ENCODE measurements at places on chromosomes 5 and 9. TPM values are rescaled to one million over a fixed set of nuclear protein-coding genes. Genes with fewer than 3 reads are reported as not detected.

WHRN gene
- 3.2 TPM for total RNA-seq

- no peak overlapping the region for H3K4me3 ChIP-seq
- H3K36me3 ChIP-seq, result no peaks in the 10 kb centered on the region
- no peak overlapping the region for H3K27ac ChIP-seq
- no peak for DNase-seq
- H3K4me1 ChIP-seq, result peaks cover 22% of the 10 kb centered on the region
These were observed 288.2 kb downstream of the FANCC start for GRCh38 chr9:95029288-95029687.

- H3K4me3 ChIP-seq, result no peak overlapping the region
- H3K27me3 ChIP-seq, result peaks cover 6% of the 10 kb centered on the region
- H3K36me3 ChIP-seq, result no peaks in the 10 kb centered on the region
- no peak overlapping the region for H3K27ac ChIP-seq
These were observed 28.0 kb upstream of the TOMM5 start for GRCh38 chr9:37620396-37620795.

DNA sequence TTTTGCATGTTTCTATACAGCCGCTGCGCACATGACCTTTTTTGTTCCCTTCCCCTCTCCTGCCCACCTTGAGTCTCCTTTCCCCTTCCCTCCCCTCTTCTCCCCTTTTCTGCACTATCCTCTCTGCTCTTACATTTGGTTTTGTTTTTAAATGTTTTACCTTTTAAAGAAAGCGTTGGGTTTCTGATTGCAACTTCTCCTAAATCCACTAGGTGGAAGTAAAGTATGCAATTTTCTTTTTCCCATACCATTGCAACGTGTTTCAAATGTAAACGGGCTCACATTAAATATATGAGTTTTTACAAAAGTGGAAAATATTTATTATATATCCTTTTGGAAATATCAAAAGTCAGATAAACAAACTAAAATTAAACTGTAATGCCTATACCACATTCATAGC is 500.9 kb downstream of the DIRAS2 start:
- H3K36me3 ChIP-seq, result peaks cover 3% of the 10 kb centered on the region
- no peak overlapping the region for H3K4me3 ChIP-seq
- H3K27ac ChIP-seq, result no peak overlapping the region
- no peaks in the 10 kb centered on the region for H3K27me3 ChIP-seq

TIGD6 gene
- 3.3 TPM for total RNA-seq

DNA sequence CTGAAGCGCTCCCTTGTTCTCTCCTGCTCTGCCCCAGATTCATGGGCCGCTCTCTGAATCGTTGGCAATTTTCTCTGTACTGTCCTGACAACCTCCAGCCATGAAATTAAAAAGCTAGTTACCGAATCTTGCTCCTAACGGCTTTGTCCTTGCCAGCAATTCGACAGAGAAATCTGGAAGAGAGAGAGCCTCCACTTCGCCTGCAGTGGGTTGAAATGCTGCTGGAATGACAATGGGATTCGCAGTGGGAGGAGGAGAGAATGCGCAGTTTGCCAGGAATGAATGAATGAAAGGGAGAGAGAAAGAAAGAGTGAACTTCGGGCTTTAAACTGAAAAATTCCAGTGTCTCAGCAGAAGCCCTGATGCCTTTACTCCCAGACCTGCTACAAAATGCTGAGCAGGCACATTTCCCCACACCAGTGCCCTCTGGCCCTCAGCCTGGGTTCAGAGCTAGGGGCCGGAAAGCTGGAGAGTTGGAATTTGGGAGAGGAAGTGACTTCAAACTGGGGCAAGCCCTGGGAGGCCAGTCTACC is 11.5 kb upstream of the BOD1 start:
- no peaks in the 10 kb centered on the region for H3K36me3 ChIP-seq
- no peak for DNase-seq
- H3K4me3 ChIP-seq, result no peak overlapping the region

- no peak for DNase-seq
- no peaks in the 10 kb centered on the region for H3K27me3 ChIP-seq
- no peaks in the 10 kb centered on the region for H3K36me3 ChIP-seq
- no peak overlapping the region for H3K27ac ChIP-seq
- H3K4me3 ChIP-seq, result no peak overlapping the region
These were observed 310.8 kb downstream of the PDE4D start for GRCh38 chr5:59582746-59583145.

DNA sequence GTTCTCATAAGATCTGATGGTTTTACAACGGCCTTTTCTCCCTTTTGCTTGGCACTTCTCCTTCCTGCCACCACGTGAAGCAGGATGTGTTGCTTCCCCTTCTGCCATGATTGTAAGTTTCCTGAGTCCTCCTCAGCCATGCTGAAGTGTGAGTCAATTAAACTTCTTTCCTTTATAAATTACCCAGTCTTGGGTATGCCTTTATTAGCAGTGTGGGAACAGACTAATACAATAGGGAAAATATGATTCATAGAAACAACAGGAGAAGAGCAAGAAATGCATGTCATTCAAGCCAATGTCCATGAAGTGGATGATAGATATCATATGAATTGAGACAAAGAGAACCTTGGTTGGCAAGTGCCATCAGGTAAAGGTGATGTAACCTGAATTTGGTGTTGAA is 128.3 kb upstream of the HAPLN1 start:
- no peaks in the 10 kb centered on the region for H3K27me3 ChIP-seq
- H3K27ac ChIP-seq, result no peak overlapping the region
- DNase-seq, result no peak
- H3K4me3 ChIP-seq, result no peak overlapping the region
- no peaks in the 10 kb centered on the region for H3K36me3 ChIP-seq

TNFSF8 gene
- total RNA-seq, result not detected

GRCh38 chr5:139872052-139872766 is 76.6 kb downstream of the PSD2 start:
- peaks cover 12% of the 10 kb centered on the region for H3K27me3 ChIP-seq
- peaks cover 9% of the 10 kb centered on the region for H3K36me3 ChIP-seq
- H3K4me1 ChIP-seq, result no peaks in the 10 kb centered on the region
- no peak overlapping the region for H3K4me3 ChIP-seq

DNA sequence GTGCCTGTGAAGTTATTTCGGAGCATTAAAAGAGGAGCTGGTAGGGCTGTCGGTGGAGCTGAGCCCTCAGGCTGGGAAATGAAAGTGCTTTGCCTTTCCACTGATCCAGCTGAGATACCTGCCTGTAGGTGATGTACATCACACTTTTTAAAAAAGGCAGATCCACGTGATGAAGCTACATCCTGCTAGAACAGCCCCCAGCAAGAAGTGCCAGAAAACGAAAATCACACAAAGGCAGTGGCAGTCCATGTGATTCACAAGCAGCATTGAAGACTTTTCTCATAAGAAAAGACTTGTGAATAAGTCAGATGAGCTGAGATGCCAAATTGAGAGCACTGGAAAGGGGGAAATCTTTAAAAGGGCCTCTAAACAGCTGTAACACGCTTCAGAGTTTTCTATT is 765.1 kb downstream of the PTPRD start:
- H3K27ac ChIP-seq, result no peak overlapping the region
- no peaks in the 10 kb centered on the region for H3K4me1 ChIP-seq
- no peak overlapping the region for H3K4me3 ChIP-seq
- H3K27me3 ChIP-seq, result no peaks in the 10 kb centered on the region
- H3K36me3 ChIP-seq, result no peaks in the 10 kb centered on the region

DNA sequence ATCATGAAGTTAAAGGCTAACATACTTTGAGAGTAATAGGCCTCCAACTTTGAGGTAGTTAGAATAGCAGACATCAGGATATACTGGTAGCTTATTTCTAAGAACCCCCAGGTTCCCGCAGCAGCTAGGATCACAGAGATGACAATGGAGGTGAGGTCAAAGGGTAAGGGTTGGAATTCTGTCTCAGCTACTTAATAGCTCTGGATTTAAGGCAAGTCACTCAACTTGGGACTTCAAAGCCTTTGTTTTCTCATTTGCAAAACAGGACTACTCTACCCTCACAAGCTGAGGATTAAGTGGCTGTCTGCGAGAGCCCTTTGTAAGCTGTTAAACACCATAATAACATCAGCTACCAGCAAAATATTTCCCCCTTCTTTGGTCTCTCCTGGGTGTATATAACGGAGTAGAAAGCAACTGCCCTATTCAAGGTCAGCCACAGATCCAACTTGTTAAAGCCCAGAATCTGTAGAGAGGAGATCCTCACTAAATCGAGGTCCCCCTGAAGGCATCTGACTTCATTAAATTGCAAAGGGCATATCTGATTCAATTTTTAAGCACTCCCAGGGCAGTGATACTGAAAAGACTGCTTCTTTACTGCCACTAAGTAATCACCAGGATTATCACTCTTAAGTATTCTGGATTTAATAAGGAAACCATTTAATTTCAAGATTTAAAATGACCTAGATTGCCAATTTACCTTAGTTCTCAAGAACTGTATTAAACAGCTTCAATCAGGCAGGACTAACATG is 104.7 kb downstream of the DCP2 start:
- H3K27me3 ChIP-seq, result peaks cover 6% of the 10 kb centered on the region
- DNase-seq, result no peak
- H3K36me3 ChIP-seq, result peaks cover 15% of the 10 kb centered on the region
- H3K4me1 ChIP-seq, result peaks cover 22% of the 10 kb centered on the region

ADAMTS16 gene
- total RNA-seq, result 4.8 TPM

- H3K4me3 ChIP-seq, result no peak overlapping the region
- peaks cover 2% of the 10 kb centered on the region for H3K27me3 ChIP-seq
- no peaks in the 10 kb centered on the region for H3K36me3 ChIP-seq
- no peaks in the 10 kb centered on the region for H3K4me1 ChIP-seq
- no peak for DNase-seq
These were observed 356.5 kb downstream of the CCDC171 start for GRCh38 chr9:15909297-15909696.

DNA sequence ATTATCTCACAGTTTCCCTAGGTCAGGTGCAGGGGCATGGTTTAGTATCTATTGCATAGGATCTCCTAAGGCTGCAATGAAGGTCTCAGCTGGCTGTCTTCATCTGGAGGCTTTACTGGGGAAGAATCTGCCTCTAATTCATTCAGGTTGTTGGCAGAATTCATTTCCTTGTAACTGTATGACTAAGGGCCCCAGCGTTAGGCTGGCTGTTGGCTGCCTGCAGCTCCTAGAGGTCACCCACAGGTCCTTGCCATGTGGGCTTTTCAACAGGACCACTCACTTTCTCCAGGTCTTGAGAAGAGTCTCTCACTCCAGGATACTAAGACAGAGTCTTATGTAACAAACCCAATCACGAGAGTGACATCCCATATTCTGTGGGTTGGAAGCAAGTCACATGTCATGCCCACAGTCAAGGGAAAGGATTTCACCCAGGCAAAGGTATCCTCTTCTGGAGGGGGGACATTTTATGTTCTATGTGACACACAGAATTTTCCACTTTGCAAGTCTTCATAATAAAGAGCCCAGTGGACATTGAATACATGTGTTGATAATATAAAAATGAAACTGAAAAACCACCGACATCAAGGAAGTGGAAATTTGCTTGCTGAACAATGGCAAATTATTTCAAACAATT is 38.2 kb downstream of the HMHB1 start:
- no peak overlapping the region for H3K4me3 ChIP-seq
- no peak for DNase-seq
- no peaks in the 10 kb centered on the region for H3K4me1 ChIP-seq
- H3K36me3 ChIP-seq, result no peaks in the 10 kb centered on the region
- H3K27me3 ChIP-seq, result no peaks in the 10 kb centered on the region

GRCh38 chr5:142758062-142758795 is 11.9 kb upstream of the ARHGAP26 start:
- no peaks in the 10 kb centered on the region for H3K4me1 ChIP-seq
- H3K36me3 ChIP-seq, result no peaks in the 10 kb centered on the region
- H3K27me3 ChIP-seq, result no peaks in the 10 kb centered on the region
- no peak overlapping the region for H3K27ac ChIP-seq
- H3K4me3 ChIP-seq, result no peak overlapping the region

DNA sequence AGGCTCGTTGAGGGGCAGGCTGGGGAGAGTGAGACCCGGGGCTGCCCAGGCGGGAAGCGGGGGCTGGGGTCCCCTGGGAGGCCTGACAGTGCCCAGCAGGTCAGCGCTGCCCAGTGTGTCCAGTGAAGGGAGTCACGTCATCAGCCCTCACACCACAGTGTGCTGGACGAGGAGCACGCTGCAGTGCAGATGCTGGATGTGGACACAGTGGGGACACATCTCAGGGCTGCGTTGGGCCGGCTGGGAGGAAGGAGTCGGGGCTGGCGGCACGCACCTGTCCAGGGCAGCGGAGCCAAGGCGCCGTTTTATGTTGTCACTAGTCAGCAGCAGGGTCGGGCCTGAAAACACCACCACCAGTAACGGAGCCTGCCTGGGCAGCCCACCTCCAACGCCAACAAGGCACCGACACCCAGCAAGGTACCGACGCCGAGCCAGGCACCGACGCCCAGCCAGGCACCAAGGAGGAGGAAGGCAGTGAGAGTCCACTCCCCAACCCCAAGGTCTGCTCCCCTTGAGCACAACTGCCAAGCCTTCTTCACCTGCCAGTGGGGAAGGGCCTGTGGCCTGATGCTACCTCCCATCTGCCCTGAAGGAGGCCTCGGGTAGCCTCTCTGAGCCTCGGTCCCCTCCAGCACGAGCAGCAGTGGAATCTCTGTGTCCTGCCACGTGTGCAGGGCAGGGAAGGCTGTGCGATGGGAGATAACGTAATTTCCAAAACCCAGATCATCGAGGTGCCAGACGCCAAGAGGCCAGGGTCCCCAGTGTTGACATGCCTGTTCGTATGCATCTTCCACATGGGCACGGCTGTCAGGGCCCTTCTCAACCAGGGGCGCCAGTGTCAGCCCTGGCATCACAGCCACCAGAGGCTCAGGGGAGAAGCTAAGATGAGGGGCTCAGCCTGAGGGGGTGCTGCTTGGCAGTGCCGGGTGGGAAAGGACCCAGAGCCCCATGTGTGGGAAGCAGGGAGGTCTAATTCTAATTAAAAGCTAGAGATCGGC is 21.9 kb upstream of the NSMF start:
- no peak overlapping the region for H3K4me3 ChIP-seq
- H3K27me3 ChIP-seq, result peaks cover 11% of the 10 kb centered on the region
- peaks cover 4% of the 10 kb centered on the region for H3K36me3 ChIP-seq

DNA sequence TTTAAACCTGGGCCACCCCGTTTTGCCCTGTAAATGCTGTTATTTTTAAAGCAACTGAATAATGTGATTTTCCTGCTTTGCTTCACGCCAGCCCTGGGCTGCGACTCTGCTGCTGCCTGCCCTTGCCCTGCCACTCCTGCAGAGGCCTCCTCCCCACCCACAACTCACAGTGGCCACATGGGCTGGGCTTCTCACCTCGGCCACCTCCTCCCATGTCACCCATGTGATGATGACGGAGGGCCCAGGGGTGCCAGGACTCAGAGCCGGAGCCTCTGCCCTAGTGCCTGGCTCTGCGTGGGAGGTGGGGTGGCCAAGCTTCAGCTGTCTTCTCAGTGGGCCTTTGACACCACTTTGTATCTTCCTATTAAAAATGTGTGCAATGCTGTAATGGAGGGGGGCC is 48.1 kb upstream of the NKD2 start:
- peaks cover 8% of the 10 kb centered on the region for H3K27me3 ChIP-seq
- no peaks in the 10 kb centered on the region for H3K36me3 ChIP-seq
- H3K27ac ChIP-seq, result peak overlapping the region; percentile 48
- DNase-seq, result no peak
